ENCODE measurements at places on chromosomes 4 and X.

GRCh38 chr4:8516996-8517550, 63.1 kb upstream of the GPR78 start:
- DNase-seq: no peak

DNA sequence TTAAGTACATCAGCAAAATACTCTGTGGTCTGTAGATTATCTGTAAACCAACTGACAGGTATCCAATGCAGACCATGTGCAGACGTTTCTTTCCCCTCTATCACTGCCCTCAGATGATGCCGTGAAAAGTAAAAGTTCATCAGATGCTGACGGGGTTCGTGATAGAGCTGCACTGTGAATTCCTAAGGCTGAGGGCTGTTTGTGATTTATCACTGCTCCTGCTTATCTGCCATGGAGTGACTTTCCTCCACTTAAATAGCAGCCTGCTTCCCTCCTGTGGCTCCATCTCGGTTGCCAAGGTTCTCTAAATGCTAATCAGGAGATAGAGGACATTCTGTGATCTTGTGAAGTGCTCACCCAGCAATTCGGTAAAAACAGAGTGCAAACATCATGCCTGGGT, 89.3 kb upstream of the SRD5A3 start:
- no peak for DNase-seq

- DNase-seq: no peak
Observed at GRCh38 chr4:7658341-7659204, 223.8 kb upstream of the PSAPL1 start.

GRCh38 chr4:10949039-10949733, 264.6 kb upstream of the CLNK start:
- no peak for DNase-seq

GRCh38 chr4:162865102-162865501, 301.6 kb downstream of the NAF1 start:
- DNase-seq: no peak

Measured in vagina (tissue), 2 donors.